CD4-positive, alpha-beta T cell treated with Interleukin-4 for 1 hour (primary cell): ENCODE measurements at places on chromosomes 3 and 15.

DNA sequence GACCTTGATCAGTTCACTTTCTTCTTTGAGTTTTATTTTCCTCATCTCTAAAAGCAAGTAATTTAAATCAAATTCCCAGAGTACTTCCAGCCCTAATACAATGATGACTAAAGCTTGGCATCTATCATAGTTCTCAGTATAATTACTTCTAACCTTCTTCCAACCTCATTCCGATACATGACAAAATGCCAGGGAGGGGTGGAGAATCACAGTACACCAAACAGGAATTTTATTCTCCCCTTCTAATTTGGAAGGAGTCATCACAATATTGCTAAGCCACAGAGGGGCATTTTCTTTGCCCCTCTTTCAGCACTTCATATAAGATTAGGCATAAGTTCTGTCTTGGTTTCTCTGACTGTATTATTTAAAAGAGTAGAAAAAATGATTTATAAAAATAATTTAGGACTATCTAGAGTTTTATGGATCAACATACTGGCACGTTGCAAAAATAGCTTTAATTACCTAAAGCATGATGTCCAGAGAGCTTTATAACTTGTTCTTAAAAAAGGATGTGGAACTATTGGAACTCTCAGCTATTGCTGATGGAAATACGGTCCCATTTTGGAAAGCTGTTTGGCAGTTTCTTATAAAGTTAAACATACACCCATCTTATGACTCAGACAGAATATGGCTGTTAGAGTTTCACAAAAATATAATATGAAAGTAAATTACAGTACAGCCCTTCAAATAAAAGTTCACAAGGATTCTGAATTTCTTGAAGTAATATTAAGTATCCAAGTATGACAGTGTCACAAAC, 86.9 kb upstream of the UBE2E2 start:
- no peak for DNase-seq

GRCh38 chr15:31326875-31327668, 437 bp downstream of the KLF13 start:
- DNase-seq: no peak

GRCh38 chr3:77655396-77655795, 615.5 kb downstream of the ROBO2 start:
- no peak for DNase-seq

DNA sequence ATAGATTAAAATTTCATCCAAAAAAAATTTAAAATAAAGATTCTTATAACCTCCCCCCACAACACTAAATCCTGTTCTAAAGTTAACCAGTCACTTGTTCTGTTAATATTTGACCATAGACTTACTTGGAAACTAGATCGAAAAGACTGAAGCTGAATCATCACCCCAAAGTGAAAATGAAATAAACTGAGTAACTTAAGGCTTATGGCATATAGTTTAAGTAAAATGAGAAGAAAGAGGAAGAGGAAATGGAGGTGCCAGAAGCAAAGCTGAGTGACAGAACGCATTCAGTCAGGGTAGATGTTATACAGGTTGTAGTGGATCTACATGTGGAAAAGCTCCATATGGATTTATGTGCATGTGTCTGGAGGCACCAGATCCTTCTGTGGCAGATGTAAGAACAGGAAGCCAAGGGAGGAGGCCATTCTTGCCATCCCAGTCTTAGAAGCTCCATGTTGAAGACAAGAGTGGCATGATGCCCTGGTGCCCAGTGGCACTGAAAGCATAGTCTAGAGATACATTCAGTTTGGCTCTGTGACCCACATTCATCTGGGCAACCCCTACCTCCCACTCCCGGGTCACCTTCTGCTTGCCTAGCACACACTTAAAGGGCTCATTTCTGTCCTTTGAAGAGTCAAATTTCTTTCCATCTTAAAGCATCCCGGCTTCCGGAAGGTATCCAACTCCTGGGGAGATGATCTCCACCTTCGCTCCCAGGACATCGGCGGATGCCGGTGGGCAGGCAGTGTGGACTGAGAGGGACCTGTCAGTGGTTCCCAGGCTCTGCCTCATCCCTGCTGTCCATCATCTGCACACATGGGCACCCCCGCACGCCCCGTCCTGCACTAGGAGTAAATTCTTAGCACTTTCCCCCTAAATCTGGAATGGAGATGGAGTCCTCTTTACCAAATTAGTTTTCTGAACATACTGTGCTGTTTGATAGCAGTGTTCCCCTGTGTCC, 90.8 kb downstream of the NEO1 start:
- DNase-seq: peak; percentile 24

DNA sequence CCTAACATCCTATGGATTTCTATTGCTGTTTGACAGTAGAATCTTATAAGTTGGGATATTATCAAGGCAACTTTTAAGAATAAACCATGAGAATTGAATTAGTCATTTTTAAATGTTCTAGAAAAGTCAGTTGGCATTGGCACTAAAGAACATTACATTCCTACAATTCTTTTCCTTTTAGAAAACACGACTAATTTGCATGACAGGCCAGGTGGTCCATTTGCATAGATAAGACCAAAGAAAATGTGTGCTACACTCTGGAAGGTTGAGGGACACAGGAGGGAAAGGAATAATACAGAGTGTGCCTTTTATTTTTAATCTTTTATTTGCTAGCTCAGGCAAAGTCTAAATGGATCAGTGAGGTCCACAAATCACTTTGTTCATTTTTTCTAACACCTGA, 962.3 kb downstream of the EPHA3 start:
- no peak for DNase-seq
